Smooth muscle cell of trachea (primary cell): ENCODE measurements at places on chromosomes 4 and X. TPM values are rescaled to one million over a fixed set of nuclear protein-coding genes. Genes with fewer than 3 reads are reported as not detected.

The ADD1 gene
- total RNA-seq: 191 and 201 TPM in 2 replicates

The FOXR2 gene
- not detected in 2 replicates for total RNA-seq

The JCHAIN gene
- total RNA-seq: 3.6 and 5.8 TPM in 2 replicates

The OPRPN gene
- not detected in 2 replicates for total RNA-seq

The IL15 gene
- 6.5 and 8.7 TPM in 2 replicates for total RNA-seq

The ERCC6L gene
- 0.17 and 7.9 TPM in 2 replicates for total RNA-seq
